Stimulated activated effector memory CD8-positive, alpha-beta T cell treated with anti-CD3 and anti-CD28 coated beads, Interleukin-12 subunit alpha, Interleukin-12 subunit beta, amount 100 ng/mL, for 72 hours (primary cell): ENCODE measurements at places on chromosomes 3 and 15.

GRCh38 chr3:166195808-166196207 lies 358.6 kb upstream of the BCHE start:
- no peak for DNase-seq

DNA sequence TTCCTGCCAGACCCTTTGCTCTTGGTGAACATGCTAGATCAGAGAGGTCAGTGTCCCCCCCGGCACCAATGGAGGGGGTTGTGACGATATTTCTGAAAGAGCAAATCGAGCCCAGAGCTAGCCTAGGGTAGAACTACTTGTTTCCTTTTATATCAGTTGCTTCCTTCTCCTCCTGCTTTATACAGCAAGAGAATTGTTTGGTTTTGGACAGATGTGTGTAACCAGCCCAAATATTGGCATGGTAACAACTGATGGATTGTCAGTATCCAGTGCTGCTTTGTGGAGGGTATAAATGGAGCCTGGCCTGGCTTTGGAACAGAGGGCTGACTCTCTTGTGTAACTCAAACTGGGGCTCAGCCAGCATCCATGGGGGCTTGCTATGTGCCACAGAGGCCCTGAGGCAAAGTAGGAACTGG lies 27.2 kb downstream of the SNX1 start:
- no peak for DNase-seq

DNA sequence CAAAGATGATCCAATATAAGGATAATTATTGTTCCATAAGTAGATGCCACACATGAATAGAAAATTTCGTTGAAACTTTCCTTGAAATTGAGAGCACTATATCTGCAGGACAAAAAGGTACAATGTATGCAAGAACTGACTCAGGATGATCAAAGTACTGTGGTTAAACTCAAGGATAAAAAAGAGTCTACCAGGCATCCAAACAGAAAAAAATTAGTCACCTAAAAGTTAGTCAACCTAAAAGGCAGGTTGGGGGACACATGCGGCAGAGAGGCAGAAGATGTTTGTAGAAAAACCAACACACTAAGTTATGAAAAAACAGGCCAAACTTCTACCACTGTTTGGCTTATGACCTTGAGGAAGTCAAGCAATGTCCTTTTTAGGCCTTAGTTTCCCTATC lies 68.7 kb downstream of the GSK3B start:
- DNase-seq: no peak

DNA sequence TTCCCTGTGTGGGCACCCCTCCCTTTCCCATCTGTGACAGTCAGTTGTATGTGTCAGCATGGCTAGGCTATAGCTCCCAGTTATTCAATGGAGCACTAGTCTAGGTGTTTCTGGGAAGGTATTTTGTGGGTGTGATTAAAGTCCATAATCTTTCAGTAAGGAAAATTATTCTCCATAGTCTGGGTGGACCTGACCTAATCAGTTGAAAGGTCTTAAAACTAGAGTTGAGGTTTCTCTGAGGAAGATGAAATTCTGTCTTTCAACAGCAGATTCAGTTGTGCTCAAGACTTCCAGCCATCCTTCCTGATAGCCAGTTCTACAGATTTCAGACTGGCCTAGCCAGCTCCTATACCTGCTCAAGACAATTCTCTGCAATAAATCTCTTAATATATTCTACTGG lies 284.6 kb upstream of the PROK2 start:
- DNase-seq: no peak

GRCh38 chr3:117600666-117601065 lies 891.1 kb downstream of the TUSC7 start:
- DNase-seq: no peak

- DNase-seq: no peak
Measured at GRCh38 chr3:72255191-72255590, 470.2 kb upstream of the PROK2 start.

GRCh38 chr3:3696345-3696744 lies 102.9 kb upstream of the LRRN1 start:
- no peak for DNase-seq

- no peak for DNase-seq
Measured at GRCh38 chr3:186367631-186368030, 5.6 kb upstream of the DGKG start.

GRCh38 chr15:29403772-29404171 lies 134.2 kb upstream of the NSMCE3 start:
- no peak for DNase-seq

DNA sequence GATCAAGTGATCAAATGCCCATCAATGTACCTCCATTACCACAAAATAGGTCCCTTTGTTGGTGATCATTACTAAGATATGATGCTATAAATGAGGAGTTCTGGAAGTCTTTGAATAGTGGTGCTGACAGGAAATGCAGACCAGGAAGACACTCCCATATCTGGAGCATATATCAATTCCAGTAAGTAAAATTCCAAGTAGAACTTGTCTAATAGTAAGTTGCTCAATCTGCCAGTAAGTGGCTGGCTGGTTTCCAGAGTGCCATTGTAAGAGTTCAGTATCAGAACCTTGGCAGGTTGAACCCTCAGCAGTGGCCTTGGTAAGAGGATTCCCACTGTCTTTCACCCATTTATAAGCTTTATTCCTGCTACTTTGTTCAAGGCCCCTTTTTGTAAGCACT lies 379.9 kb upstream of the RBMS3 start:
- no peak for DNase-seq

- DNase-seq: no peak
Measured at GRCh38 chr3:184419171-184419570, 39.3 kb downstream of the CHRD start.

DNA sequence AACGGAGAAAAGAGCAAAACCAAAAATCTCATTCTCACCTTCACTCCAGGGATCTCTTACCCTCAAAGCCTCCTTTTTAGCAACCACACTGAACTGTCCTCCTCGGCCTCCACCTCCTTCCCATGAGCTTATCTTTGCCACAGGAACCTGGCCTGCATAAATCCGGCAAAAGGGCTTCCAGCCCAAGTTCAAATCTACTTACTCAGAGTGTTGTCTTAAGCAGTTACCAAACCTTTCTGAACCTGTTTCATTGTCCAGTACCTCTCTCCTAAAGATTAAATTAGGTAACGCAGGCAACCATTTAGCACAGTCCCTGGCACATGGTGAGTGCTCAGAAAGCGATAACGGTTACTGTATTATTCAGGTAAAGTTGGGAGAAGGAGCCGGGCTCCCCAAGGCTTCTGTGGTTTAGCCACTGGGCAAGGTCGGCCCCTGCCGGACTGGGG lies 777 bp downstream of the CIB1 start:
- DNase-seq: no peak

GRCh38 chr3:43019006-43019809 lies 40.1 kb downstream of the GASK1A start:
- DNase-seq: no peak

DNA sequence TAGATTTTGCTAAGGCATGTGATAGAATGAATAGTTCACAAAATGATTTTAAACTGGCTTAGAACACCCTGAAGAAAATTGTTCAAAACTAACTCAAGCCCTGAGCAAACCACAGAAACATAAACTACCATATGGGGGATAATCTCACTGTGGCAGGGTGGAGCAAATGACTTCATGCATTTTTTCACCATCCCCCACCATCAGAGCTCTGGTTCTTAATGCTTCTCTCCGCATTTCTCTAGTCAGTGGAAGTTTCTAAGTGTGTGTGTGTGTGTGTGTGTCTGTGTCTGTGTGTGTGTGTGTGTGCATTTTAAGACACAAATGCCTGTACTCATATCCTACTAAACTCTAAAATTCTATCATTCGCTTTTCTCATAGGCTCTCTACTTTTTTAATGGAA lies 107.1 kb upstream of the PHLDB2 start:
- no peak for DNase-seq

DNA sequence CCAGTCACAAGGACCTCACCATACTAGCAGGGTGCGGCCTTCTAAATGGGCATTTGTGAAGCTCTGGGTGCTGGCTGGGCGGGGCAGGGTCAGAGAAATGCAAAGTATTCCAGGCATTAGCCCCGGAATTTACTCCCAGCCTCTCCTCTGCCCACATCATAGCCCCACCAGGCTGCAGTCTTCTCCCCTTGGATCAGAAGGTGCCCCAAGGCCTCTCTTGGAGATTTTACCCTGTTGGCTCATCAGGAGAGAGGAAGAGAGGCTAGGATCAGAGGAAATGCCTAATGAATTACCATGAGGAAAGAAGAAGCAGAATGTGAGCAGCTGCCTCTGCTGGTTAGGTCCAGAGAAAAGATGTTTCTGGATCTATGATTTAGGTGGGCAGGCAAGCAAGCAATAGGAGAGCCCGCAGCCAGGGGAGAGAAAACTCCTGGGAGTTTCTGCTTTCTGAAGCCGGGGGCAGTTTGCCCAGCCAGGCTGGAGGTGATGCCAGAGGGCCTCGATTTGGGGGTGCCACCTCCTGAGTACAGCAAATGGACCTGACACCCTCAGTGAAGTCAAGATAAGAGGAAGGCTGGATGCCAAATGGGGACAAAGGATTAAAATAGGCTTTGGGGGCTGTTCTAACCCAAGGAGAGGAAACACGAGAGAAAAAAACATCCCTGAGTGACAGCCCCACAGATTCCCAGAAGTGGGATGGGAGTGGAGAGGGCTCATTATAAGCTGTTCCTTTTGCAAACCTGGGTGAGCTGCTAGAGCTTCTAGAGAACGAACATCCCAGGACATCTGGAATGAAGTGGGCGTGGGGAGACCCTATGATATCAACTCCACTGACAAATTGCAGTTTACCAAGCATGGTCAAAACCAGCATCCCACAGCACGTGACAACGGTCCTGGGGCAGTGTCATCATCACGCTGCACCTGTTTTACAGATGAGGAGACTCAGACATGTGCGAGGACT lies 65.4 kb downstream of the BDH1 start:
- no peak for DNase-seq

- DNase-seq: no peak
Measured at GRCh38 chr15:76575679-76576078, 239.1 kb downstream of the ISL2 start.

- peak; percentile 68 for DNase-seq
Measured at GRCh38 chr3:63912768-63913588, 795 bp upstream of the SCAANT1 start.

GRCh38 chr3:149781211-149781610 lies 11.1 kb downstream of the ANKUB1 start:
- DNase-seq: no peak

DNA sequence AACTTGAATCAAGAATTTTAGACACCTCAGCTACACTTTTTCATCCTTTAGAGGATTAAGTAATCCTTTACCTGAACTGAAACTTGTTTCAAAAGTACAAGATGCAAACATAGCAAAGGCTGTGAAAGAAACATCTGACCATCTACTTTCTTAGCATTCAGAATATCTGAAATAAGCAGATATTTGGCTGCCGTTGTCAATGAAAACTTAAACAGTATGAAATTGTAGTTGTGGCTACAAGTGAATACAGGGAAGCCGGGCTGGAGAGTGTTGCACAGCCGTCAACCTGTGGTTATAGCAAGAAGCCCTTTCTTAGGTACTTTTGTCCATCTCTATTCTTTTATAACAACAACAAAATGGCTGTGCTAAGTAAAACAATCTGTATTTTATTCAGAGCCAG lies 6.9 kb upstream of the CX3CR1 start:
- no peak for DNase-seq
